ENCODE measurements at places on chromosomes 2 and 18.

- no peak for DNase-seq
Measured at GRCh38 chr2:67839668-67840067, 223.1 kb downstream of the C1D start.

DNA sequence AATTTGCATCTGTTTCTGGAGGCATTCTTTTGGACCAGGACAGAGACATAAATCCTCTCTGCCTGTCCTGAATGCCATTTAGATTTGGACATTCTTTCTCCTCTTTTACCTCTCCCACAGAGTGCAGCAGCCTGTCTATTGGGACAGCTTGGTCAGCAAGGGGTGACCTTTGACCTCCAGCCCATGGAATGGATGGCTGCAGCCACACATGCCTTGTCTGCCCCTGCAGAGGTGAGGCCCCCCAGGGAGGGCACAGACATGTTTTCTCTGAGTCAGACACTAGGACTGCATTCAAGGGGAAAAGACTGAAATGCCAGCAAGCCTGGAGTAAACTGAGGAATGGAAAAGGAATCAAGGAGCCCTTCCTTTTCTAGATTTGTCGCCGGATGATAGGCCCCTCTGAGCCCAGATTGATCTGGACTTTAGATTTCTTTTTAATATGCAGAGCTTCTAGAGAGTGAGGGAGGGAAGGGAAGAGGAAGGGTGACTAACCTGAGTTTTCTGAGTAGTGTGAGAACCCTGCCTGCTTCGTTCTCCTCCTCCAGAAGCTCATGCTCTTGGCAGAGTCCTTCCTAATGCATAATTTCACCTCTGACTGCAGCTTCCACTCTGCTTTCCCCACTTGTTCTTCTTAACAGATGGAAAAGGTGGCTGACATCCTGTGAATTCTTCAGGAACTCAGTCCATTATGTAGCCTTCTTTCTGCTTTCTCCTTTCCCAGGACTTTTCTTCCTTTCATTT lies 16.1 kb upstream of the TTLL4 start:
- no peak for DNase-seq

GRCh38 chr2:164913640-164914350 lies 41.5 kb downstream of the SLC38A11 start:
- no peak for DNase-seq

DNA sequence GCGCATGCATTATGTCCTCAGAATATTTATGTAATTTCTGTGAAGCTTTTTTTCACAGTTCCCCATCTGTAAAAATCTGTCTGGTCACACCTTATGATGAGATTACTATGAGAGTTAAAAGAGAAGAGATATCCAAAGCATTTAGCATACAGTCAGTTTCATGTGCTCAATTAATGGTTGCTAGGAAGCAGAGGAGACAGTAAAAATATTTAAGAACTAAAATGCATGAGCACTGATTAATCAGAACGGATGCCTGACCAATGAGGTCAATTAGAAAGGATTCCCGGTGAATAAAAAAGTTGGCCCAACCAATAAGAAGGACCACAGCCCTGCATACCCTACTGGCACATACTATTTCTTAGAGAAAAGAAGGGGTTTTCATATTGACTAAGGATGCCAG lies 12.0 kb upstream of the CRIM1 start:
- no peak for DNase-seq

Measured in vagina (tissue), 2 donors.